ENCODE measurements at places on chromosomes 7 and 10.

- no peak for DNase-seq
These were observed 17.6 kb downstream of the LGI1 start for GRCh38 chr10:93775356-93775755.

DNA sequence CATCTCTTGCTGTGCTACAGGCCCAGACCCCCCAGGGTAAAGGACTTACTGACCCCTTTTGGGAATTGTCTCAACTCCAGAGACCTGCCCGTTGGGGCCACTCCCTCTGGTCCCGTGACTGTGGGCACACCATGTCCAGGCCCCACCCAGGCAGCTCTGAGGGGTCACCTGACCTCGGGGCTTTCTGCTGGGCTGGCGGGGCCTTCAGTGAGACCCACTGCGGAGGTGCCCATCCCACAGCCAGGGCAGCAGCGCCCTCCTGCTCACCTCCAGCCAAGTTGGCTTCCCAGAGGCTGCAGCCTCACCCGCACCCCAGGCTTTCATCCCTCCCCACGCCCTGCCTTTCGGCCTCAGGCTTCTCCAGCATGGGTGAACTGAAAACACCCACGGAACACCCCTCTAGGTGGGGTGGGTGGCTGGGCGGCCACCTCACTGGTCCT is 147.2 kb downstream of the DNAJB6 start:
- DNase-seq, result no peak

DNA sequence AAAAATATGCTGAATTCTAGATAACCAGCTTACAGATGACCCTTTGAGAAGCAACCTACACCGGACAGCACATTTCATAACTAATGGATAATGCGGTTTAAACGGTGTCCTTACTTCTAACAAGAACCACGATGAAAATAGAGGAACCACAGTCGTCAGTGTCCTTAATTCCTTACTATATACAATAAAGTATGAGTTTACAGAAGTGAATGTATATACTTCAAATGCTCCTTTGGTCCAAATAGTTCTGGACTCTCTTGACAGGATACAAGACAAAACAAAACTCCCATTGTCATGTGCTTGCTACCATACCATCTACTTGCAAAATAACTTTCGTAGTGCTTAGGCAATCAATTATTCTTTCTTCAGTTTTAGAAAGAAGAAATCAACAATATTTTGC is 2.4 kb downstream of the NAMPT start:
- no peak for DNase-seq

GRCh38 chr10:131200856-131201470 is 110.6 kb downstream of the TCERG1L start:
- no peak for DNase-seq
